Suppressor macrophage treated with lipopolysaccharide for 4 hours (primary cell): ENCODE measurements at places on chromosomes 11 and 22.

DNA sequence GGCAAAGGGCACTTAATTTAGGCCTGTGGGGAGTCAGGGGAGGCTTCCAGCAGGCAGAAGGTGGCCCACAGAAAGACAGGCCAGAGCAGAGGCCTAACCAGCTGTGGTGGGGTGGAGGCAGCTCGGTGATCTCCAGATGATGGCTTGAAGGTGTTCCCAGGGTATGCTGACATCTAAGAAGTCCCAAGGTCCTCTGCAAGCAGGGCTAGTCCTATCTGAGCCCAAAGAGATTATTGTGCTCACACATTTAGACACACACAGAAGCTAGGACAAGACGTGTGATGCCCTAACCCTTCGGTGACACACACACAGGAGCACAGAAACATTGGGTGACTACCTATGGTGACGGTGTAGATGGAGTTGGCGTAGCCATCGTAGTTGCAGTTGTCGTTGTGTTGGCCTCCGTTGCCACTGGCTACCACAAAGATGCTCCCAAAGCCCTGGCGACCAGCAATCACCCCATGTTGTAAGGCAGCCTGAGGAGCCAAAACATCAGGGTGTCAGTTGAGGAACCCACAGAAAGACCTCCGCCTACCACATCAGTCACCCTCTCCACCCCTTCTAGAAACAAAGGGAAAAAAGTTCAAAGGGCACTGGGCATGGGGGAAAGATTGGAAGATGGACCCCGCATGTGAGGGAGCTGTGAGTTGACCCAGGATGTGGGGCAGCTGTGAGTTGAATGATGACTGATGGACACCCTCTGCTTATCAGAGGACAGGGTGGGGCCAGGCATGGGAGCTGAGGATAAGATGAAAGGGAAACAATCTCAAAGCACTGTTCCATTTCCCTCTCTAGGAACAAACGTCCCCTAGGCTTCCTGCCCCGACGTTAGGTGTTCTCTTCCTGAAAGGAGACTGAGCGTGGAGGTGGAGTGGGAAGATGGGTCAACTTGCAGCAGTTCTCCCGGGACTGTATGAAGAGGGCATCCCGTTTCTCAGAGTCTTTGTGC lies 7.9 kb downstream of the PCSK7 start:
- no peak for DNase-seq

- DNase-seq = no peak
Measured at GRCh38 chr11:117950993-117951961, 22.1 kb upstream of the TMPRSS13 start.

GRCh38 chr11:68810164-68810563 lies 31.6 kb downstream of the CPT1A start:
- DNase-seq = no peak

DNA sequence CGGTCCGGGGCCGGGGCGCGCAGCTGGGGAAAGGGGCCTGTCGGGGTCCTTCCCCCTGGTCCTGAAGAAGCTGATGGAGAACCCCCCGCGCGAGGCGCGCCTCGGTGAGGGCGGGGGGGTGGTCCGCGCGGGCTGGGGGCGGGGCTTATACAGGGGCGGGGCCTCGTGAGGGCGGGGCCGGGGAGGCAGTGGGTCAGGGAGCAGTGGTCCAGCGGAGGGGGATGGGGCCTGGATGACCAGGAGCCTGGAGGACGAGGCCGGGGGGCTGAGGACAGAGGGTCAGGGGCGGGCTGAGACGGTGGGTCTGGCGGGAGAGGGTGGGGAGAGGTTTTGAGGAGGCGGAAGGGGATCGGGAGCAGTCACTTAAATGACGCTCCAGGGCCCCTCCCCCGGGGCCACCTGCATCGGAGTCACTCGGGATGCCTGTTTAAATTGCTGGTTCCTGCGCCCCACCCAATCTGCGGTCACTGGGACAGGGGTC lies 396 bp downstream of the TEF start:
- peak; percentile 46 for DNase-seq

- no peak for DNase-seq
Measured at GRCh38 chr11:125842321-125842948, 9.3 kb downstream of the PATE4 start.

DNA sequence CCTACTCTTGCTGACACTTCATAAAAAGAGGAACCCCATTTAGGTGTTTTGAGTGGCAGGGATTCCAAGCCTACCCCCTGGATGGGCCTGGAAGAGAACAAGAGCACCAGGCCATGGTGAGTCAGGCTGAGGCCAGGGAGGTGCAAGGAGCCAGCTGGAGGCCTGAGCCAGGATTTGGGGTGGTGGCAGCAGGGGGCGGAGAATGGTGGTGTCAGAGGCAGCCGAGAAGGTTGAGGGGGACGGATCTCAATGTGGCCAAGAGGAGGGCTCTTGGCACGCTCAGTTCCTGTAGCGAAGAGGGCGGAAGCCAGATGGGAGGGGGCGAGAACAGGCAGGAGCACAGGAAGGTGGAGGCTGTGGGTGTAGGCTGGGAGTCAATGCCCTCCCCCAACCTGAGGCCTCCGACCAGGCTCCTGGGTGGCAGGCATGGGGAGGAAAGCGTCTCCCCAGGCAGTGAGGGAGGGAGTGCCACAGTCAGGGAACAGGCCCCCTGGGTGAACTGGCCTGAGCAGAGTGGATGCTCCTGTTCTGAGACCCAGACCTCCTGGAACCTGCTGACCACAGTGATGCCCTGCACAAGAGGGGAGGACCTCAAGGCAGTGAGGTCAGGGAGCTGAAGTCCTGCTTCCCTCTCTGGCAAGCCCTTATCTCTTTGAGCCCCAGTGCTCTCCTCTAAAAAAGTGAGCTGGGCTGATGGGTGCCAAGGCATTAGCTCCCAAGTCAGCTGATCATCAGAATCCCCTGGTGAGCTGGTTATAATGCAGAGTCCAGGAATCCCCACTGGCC lies 13.9 kb downstream of the RTN4RL2 start:
- no peak for DNase-seq

DNA sequence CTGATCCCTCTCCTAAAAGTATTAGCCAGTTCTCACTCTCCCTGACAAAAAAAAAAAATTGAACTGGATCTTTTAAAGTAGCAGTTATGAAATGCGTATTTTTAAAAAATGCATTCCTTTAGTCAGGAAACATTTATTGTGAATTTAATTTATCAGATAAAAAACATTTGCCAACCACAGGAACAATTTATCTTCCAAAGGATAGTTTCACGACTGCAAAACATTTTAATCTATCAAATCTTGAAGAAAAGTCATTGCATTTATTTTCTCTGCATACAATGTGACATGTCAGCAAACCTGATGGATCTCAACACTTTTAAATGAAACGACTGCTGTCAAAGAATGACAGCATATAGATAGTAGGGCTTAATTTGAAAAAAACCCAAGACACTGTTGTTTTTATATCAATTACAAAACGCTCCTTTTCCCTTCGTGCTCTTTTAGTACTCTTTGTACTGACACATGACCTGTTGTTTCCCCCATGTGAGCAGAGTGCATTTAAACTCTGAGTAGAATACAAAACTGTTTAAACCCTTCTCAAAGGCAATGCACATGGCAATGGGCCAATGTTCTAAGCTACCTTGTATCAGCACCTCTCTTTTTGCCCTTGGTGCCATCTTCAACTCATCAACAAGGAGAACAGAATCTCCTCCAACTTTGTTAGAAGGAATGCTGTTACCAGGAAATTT lies 107.0 kb downstream of the ATG16L2 start:
- no peak for DNase-seq

DNA sequence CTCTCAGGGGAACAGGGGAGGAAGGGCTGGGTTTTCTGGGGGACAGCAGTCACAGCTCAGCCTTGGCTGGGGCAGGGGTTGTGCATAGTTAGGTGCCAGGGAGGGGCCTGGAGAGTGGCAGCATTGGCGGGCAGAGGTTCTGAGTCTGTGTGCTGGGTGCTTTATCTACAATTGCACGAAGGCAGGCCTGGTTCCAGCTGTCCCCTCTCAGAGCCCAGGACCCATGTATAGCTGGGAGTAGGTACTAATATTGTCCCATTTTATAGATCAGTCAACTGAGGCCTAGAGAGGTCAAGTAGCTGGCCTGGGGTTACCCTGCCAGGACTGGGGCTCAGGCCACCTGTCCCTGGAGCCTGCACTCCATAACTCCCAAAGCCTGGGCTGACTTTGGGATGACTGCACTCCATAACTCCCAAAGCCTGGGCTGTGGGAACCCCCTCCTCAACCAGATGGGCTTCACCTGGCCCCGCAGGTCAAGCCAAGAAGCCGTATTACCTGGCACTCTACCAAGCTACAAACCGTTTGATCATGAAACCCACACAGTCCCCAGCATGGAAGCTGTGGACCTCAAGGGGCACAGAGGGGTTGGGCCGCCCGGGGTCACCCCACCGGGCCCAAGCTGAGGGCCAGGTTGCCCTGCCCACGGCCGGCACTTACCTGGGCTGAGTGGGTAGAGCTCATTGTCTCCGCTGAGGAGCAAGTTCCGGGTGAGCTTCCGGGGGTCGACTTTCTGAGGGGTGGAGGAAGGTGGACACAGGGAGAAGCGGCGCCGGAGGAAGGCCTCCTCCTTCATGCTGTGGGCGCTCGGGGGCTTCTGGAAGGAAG lies 36.5 kb downstream of the OSBPL5 start:
- no peak for DNase-seq

DNA sequence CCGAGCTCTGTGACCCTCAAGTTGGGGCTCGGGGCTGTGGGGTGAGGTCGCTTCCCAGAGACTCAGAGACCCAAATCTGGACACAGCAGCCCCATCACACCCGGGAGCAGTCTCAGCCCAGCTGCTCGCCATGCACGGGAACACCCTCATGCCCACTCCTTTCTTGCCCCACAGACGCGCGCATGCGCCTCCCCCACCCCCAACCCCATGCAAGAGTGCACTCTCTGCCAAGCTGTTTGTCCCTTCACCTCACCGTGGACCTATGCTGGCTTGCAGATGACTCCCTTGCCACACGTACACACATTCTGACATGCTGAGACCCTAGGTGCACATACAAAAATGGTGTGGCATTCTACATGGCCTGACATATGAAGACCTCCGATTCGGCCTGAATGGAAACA lies 478 bp upstream of the CD248 start:
- peak; percentile 15 for DNase-seq

DNA sequence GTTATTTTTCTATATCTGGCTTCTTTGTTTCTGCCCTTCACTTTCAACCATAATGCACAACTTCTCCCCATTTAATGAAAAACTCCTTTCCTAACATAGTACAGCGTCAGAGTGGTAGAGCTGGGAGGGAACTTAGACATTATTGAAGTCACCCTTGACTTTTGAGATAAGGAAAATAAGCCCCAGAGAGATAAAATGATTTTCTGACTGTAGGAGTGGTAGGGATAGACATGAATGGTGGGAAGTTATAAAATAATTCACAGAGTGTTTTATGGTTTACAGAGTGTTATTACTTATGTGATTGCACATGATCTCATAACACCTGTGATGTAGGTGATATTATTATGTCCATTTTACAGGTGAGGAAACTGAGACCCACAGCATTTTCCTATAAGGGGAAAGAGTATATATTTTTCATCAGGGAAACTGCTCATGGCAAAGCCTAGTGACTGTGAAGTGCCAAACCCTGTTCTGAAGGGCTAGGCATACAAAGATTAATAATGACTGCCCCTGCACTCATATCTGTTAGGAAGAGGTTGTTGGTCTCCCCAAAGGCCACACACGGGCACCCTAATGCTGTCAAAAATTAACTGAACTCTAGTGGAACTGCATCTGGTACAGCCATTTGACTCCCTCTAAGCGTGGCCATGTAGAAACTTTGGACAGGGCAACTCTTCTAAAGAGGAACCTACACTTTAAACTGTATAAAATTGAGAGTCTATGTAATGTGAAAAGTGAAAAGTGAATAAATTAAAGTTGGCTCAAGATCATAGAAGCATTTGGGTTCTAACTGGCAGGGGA lies 61.1 kb upstream of the PICALM start:
- no peak for DNase-seq

GRCh38 chr22:20243537-20244249 lies 24.4 kb downstream of the RTN4R start:
- peak; percentile 20 for DNase-seq

GRCh38 chr11:44876906-44877305 lies 73.8 kb downstream of the TP53I11 start:
- no peak for DNase-seq

- DNase-seq = no peak
Measured at GRCh38 chr11:4127357-4127756, 32.8 kb downstream of the RRM1 start.

- no peak for DNase-seq
Measured at GRCh38 chr11:66415423-66415822, 5.4 kb upstream of the NPAS4 start.

GRCh38 chr11:127943763-127944162 lies 643.6 kb downstream of the ETS1 start:
- no peak for DNase-seq

DNA sequence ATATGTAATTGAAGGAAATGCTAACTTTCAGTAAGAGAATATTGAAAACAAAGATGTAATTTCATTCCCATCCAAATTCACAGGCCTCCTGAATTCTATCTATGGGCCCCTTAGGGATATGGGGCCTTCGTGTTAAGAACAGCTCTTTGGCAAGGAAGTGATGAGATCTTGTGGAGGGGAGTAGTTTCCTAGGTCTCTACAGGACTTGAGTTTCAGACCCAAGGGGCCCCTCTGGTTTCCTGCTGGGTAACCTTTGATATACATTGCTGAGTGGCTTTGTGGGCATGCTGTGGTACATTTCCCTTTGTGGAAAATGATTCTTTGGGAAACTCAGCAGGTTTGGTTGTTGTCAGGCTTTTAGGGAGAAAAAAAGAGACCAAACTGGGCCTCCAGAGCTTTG lies 6.2 kb downstream of the STIM1 start:
- no peak for DNase-seq

DNA sequence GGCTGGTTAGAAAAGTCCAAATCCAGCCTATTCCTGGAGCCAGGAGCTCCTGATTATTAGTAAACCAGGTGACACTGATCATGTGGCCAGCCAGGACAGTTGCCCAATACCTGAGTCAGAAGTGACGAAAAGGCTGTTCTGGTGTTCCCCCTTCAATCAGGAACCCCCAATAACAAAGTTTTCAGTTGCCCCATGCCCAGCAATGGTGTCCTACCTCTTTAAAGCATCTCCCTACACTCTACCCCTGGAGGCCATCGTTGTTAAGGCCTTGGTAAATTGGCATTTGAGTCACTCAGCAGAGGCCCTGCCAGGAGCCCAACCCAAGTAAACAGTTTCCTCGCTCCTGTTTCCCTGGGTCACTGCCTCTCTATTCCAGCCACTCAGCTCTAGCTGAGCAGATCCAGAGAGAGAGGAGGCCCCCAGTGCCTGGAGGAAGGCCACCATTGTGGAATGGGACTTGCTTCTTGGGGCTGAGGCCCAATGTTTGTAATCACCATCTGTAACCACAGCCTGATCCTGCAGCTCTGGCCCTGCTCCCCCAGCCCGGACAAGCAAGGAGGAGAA lies 25.0 kb downstream of the ARHGAP1 start:
- peak; percentile 50 for DNase-seq

GRCh38 chr11:32069361-32070058 lies 21.4 kb upstream of the RCN1 start:
- no peak for DNase-seq
